ENCODE measurements at places on chromosomes 2 and 18. TPM values are rescaled to one million over a fixed set of nuclear protein-coding genes. Genes with fewer than 3 reads are reported as not detected.

GRCh38 chr2:5690286-5690685 is 1.9 kb upstream of the SOX11 start:
- DNase-seq = no peak

- DNase-seq = no peak
These were observed 140.9 kb upstream of the RNF152 start for GRCh38 chr18:62033756-62034155.

- no peak for DNase-seq
These were observed 155.0 kb downstream of the EIPR1 start for GRCh38 chr2:3222636-3223035.

DNA sequence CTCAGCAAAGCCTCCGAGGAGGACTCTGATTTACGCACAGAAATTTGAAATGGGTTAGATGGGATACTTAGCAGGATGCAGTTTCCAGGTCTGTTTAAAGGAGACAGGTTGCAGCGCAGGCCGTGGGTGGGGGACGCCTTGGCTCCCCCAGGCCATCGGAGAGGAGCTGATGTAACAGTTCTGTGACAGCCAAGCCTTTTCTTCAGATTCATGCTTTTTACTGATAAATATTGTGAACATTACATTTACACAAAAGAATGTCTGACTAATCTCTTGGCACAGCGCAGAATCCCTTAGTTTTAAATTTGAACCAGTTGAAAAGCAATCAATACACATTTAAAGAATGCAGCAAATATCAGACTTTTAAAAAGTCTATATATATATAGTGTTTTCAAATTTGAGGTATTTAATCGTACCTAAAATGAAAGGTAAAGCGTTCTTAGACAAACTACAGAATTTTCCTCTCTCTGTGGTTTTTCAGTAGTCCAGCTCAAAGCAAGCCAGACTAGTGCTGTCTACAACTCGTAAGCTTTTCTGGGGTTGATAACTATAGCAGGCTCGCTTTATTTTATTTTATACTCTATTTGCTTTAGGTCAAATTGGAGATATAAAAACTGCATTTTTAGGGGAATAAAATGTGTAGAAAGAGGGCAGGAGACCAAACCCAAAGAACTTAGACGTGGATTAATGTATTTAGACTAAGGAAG is 221.9 kb downstream of the PIEZO2 start:
- DNase-seq = no peak

DNA sequence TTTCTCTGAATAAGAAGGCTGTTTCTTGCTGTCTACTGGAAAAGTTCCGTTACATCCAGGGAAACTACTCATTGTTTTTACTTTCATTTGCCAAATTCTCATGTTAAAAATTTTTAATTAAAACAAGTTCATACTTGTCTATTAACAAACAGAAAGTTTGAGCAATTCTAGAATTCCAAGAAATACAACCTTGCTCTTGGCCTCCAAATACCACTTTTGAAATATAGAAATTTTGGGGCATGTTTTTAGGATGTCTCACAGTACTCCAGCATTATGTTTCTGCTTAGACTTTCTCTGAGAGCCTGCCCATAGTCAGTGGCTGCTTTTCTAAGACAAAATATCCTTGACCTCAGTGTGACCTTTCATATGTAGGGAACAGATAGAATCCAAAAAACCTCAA is 228.7 kb upstream of the RND3 start:
- DNase-seq = no peak

Gene ALPP
- total RNA-seq = 8.5 TPM

Gene ADCY3
- total RNA-seq = 137 TPM

Gene TMEM37
- 11.6 TPM for total RNA-seq

Gene C1QL2
- 0.20 TPM for total RNA-seq

Gene TBR1
- not detected for total RNA-seq

Gene DSC3
- 2.1 TPM for total RNA-seq
